ENCODE measurements at places on chromosomes 5 and 9. TPM values are rescaled to one million over a fixed set of nuclear protein-coding genes. Genes with fewer than 3 reads are reported as not detected.

DNA sequence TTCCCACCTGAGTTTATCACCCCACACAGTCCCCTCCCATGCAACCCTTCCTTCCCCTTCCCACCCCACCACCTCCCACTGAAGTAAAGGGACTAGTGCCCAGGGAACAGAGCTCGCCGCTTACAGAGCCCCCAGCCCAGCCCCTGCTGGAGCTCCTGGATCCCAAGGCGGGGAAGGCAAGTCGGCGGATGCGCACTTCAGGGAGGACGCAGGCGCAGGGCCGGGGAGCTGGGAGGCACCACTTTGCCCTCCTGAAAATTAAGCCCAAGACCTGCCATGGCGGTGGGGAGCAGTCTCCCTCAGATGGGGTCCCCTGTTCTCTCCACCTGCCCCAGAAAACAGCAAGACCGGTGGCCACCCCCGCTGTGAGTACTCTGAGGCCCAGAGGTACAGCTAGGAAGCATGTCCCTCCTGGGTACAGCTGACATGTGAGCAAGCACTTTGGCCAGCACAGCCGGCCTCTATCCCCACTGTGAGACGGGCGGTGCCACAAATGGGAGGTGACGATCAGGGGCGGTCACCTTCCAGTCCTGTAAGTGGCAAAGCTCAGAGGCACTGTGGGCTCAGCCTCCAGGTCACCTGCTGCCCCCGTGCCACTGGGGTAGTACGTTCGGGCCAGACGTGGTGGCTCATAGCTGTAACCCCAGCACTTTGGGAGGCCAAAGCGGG, 45.9 kb downstream of the COL23A1 start:
- no peaks in the 10 kb centered on the region for H3K4me1 ChIP-seq
- peaks cover 3% of the 10 kb centered on the region for H3K27me3 ChIP-seq
- no peaks in the 10 kb centered on the region for H3K36me3 ChIP-seq
- DNase-seq = no peak

DNA sequence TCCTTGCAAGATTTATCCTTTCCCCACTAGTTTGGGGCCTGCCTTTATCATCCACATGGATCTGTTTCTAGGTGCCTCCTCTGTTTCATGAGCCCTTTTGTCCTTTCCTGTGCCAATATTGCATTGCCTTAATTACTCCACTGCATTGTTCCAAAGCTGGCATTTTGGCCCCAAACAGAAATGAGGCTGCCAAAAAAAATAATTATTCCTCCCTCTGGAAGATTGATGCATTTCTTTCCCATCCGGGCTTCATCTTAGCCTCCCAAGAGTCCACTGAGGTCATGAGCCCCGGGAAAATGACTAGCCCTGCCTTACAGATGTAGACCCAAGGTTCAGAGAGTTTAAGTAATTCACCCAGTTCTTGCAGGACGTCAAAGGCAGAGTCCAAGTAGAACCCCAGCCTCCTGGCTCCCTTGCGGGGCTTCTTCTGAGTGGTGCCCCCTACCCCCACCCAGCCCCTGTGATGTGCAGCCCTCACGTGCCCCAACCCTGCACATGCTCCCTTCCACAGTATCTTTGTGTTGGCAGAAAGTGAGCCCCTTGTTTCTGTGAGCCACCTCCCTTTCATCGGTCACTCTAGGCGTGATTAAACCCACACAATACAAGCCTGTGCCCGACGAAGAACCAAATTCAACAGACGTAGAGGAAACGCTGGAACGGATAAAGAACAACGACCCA, 62.1 kb downstream of the TMOD1 start:
- H3K4me1 ChIP-seq = no peaks in the 10 kb centered on the region
- H3K4me3 ChIP-seq = no peak overlapping the region
- no peaks in the 10 kb centered on the region for H3K36me3 ChIP-seq
- H3K27ac ChIP-seq = no peak overlapping the region
- H3K27me3 ChIP-seq = peaks cover 6% of the 10 kb centered on the region
- DNase-seq = no peak

Gene TMEM215
- total RNA-seq = not detected

DNA sequence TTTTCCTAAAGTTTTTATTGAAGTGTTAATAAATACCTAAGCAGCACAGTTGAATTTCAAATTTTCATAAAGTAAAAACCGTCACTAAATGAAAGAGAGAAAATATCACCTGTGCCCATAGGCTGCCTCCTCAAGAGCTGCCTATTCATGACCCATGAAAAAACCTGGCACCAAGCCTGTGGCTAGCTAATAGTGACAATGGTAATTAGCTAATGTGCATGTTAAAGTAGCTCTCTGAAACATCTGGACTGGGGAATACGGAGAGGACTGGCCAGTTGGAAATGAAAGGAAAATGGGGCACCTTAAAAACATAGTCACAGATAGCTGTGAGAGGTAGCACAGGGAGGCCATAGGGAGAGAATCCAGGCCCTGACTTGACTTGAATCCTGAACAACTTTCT, 5.4 kb upstream of the GNE start:
- no peaks in the 10 kb centered on the region for H3K27me3 ChIP-seq
- no peaks in the 10 kb centered on the region for H3K4me1 ChIP-seq
- no peak for DNase-seq
- no peaks in the 10 kb centered on the region for H3K36me3 ChIP-seq
- H3K27ac ChIP-seq = no peak overlapping the region
- no peak overlapping the region for H3K4me3 ChIP-seq

Gene CCL27
- not detected for total RNA-seq

Gene PAEP
- not detected for total RNA-seq

Gene GRXCR2
- total RNA-seq = not detected

Gene SLC25A2
- not detected for total RNA-seq

Gene OTP
- not detected for total RNA-seq

GRCh38 chr9:69822116-69822750, 1.6 kb downstream of the CFAP95 start:
- no peaks in the 10 kb centered on the region for H3K36me3 ChIP-seq
- DNase-seq = no peak
- no peak overlapping the region for H3K27ac ChIP-seq
- no peak overlapping the region for H3K4me3 ChIP-seq
- H3K27me3 ChIP-seq = peaks cover 14% of the 10 kb centered on the region
- peaks cover 24% of the 10 kb centered on the region for H3K4me1 ChIP-seq

GRCh38 chr9:33161011-33161588, 6.0 kb downstream of the B4GALT1 start:
- peak overlapping the region; percentile 97 for H3K27ac ChIP-seq
- peaks cover 70% of the 10 kb centered on the region for H3K4me1 ChIP-seq
- DNase-seq = no peak
- H3K36me3 ChIP-seq = peaks cover 3% of the 10 kb centered on the region

Gene C7
- not detected for total RNA-seq

Gene ALDH1A1
- 1.2 TPM for total RNA-seq

Gene PCDHA1
- total RNA-seq = not detected

Gene ARHGEF28
- total RNA-seq = 0.05 TPM

- no peak overlapping the region for H3K27ac ChIP-seq
- no peaks in the 10 kb centered on the region for H3K4me1 ChIP-seq
- peaks cover 7% of the 10 kb centered on the region for H3K36me3 ChIP-seq
- H3K4me3 ChIP-seq = no peak overlapping the region
Measured at GRCh38 chr9:14686168-14686567, 7.1 kb downstream of the ZDHHC21 start.

GRCh38 chr9:114487607-114488300, 17.5 kb downstream of the WHRN start:
- H3K4me1 ChIP-seq = no peaks in the 10 kb centered on the region
- no peaks in the 10 kb centered on the region for H3K36me3 ChIP-seq
- no peaks in the 10 kb centered on the region for H3K27me3 ChIP-seq
- no peak overlapping the region for H3K4me3 ChIP-seq
- peak overlapping the region; percentile 15 for H3K27ac ChIP-seq

Gene IL13
- total RNA-seq = 0.30 TPM

Gene PCDHB15
- total RNA-seq = 0.16 TPM

- H3K4me3 ChIP-seq = no peak overlapping the region
- no peak overlapping the region for H3K27ac ChIP-seq
- H3K4me1 ChIP-seq = peaks cover 14% of the 10 kb centered on the region
Measured at GRCh38 chr5:83745816-83746215, 25.2 kb upstream of the HAPLN1 start.

DNA sequence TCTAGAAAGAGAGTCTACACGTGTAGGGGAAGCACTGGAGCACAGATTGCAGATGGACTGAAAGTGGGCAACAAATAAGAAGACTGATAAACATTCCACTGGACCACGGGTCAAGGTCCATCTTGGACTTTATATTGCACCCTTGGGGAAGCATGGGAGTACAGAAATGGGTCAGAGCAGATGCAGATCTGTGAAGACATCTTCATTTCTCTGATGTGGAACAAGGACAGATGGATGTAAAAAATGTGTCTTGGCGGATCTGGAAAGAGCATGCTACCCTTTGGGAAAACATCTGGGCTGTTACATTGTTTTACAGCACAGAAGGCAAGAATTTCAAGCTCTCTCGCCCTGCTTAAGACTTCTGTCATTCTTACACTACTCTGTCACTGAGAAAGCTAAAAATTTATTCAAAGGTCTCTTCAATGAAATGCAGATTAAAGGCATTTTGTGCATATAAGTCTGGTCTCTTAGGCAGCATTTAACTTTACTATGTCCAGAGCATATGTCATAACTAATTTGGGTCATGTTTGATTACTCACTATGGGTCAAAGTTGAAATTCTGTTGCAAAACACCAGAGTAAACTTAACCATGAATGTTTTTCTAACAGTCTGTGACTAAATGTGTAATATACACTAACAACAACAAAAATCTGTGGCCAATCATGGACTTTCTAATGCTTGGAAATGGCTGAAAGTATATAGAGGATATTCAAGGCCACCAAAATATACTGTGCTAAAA, 756.4 kb upstream of the DMAC1 start:
- no peak overlapping the region for H3K4me3 ChIP-seq
- H3K27me3 ChIP-seq = no peaks in the 10 kb centered on the region
- H3K4me1 ChIP-seq = no peaks in the 10 kb centered on the region
- no peak for DNase-seq
- no peak overlapping the region for H3K27ac ChIP-seq

DNA sequence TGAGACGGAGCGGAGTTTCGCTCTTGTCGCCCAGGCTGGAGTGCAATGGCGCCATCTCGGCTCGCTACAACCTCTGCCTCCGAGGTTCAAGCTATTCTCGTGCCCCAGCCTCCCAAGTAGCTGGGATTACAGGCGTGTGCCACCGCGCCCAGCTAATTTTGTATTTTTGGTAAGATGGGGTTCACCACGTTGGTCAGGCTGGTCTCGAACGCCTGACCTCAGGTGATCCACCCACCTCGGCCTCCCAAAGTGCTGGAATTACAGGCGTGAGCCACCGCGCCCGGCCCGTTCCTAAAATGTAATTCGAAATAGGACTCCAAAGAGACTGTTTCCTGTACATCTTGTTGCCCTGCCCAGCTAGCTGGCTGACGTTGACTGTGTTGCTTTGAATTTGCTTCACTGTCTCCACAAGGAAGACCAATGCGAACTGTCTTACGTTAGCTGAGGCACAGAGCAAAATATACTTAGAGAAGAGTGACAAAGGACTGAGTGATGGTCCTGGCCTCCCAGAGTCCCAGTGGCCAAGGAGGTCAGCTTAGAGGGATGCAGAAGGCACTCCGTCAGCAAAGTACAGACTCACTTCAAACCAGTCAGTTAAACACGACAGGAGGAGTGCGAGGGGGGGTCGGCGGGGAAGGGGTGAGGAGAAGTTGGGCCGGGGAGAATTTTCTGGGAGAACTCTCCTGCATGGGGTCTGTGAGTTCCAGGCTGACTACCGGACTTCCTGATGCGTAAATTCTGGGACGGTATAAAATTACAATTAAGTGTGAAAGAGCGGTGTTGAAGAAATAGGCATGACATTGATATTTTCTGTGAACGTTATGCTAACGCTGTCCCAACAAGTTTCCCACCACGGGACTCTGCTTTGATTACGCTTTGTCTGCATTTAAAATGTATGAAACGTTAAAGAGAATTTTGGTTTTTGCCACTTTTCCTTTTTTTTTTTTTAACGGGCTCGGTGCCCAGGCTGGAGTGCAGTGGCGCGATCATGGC, 6.8 kb upstream of the TRIM41 start:
- DNase-seq = peak; percentile 22
- no peaks in the 10 kb centered on the region for H3K27me3 ChIP-seq
- no peaks in the 10 kb centered on the region for H3K36me3 ChIP-seq
- peaks cover 51% of the 10 kb centered on the region for H3K4me1 ChIP-seq

Gene MAMDC2
- not detected for total RNA-seq

GRCh38 chr9:129640086-129640870, 1.7 kb downstream of the ASB6 start:
- DNase-seq = no peak
- H3K4me1 ChIP-seq = peaks cover 31% of the 10 kb centered on the region
- no peaks in the 10 kb centered on the region for H3K27me3 ChIP-seq
- no peak overlapping the region for H3K27ac ChIP-seq
- peaks cover 34% of the 10 kb centered on the region for H3K36me3 ChIP-seq

Gene CCNI2
- total RNA-seq = 12.0 TPM

DNA sequence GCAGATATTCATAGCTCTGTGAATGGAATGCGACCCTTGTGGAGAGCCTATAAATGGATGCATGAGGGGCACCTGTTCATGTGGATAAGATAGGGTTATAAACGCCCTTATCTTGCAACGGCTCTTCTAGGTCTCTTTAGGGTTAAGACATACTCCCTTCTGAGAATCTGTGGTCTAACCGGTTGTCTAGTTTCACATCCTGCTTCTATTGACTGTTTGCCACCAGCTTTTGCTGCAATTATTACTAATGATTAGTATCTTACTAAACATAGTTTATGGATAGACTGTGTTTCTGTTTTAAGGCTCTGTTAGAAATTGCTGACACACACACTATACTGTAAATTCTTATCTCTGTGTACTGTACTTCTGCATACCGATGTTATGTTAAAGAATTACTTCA, 198.9 kb upstream of the CYLC2 start:
- no peaks in the 10 kb centered on the region for H3K4me1 ChIP-seq
- H3K36me3 ChIP-seq = no peaks in the 10 kb centered on the region
- DNase-seq = no peak
- H3K27ac ChIP-seq = no peak overlapping the region
- H3K4me3 ChIP-seq = no peak overlapping the region

GRCh38 chr9:87684627-87685219, 41.2 kb upstream of the CTSL start:
- no peaks in the 10 kb centered on the region for H3K36me3 ChIP-seq
- DNase-seq = no peak
- H3K4me1 ChIP-seq = peaks cover 19% of the 10 kb centered on the region
- H3K4me3 ChIP-seq = no peak overlapping the region

Gene GALNT12
- total RNA-seq = 11.7 TPM

Measured in T-cell (primary cell).